ENCODE measurements at places on chromosomes 13 and 19. TPM values are rescaled to one million over a fixed set of nuclear protein-coding genes. Genes with fewer than 3 reads are reported as not detected.

DNA sequence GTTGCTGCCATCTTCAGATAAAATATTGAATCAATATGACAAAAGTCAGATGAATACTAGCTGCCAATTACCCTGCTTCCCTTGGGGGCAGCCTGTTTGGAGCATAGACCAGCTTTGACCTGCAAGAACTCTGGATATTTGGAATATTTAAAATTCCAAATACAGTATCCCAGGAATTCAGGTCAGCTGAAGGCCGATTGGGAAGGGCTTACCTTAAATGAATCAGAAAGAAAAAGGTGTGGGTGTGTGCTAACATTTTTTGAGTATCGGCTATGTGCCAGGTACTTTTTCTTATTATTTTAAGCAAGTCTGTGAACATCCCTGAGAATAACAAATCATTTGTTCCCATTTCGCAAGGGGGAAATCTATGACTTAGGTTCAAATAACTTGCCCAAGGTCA lies 1.8 kb upstream of the RUBCNL start:
- no peak for DNase-seq

- DNase-seq = no peak
Observed at GRCh38 chr19:19552798-19553197, 14.7 kb downstream of the CILP2 start.

DNA sequence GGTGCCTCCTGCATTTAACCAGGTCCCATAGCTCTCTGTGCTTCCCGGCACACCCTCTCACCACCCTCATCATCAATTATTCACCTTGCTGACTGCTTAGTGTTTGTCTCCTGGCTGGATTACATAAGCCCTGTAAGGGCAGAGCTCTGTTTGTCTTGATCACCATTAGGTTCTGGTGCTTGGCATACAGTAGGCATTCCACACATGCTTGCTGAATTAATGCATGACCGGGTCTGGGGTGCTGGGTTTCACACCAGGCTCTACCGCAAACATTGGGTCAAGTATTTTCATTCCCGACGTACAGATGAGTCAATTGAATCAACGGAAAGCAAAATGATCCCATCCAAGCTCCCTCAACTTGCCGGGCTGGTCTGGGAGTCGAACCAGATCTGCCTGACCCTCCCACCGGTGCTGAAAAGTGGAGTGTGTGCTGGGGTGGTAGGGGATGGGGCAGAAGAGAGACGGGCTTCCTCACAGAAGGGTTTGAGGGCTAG lies 28.5 kb downstream of the VAV1 start:
- peak; percentile 81 for DNase-seq

- DNase-seq = peak; percentile 68
Observed at GRCh38 chr13:30159446-30159839, 147.9 kb downstream of the KATNAL1 start.

NXNL1 gene
- not detected for total RNA-seq

- DNase-seq = no peak
Observed at GRCh38 chr13:35129500-35129899, 187.4 kb downstream of the NBEA start.

ZNF121 gene
- 37.9 TPM for total RNA-seq

GRCh38 chr13:111937777-111938311 lies 129.1 kb upstream of the SOX1 start:
- DNase-seq = no peak

DNA sequence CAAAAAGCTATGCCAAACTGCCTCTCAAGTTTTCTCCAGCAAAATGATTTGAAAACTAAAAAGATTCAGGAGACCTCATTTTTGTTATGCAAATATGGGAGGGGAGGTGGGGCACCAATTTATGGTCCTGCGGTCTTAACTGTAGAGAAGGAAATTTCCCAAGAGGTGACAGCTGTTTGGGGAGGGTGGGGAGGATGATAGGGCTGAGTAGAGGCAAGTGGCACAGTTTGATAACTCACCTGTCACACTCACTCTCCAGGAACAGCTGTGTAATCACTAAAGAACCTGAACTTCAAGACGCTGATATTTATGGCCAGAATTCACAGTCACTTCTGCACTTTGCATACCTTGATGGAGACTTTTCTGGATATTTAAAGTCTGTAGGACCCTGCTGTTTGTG lies 232.9 kb upstream of the STARD13 start:
- no peak for DNase-seq
